ENCODE measurements at places on chromosomes 3 and 15.
A peak's percentile ranks its signal among the peaks of the same experiment; 100 is the strongest.

GRCh38 chr3:120113128-120114116 is 19.2 kb upstream of the GSK3B start:
- no peak for DNase-seq

GRCh38 chr15:29490747-29491471 is 221.3 kb upstream of the NSMCE3 start:
- no peak for DNase-seq

DNA sequence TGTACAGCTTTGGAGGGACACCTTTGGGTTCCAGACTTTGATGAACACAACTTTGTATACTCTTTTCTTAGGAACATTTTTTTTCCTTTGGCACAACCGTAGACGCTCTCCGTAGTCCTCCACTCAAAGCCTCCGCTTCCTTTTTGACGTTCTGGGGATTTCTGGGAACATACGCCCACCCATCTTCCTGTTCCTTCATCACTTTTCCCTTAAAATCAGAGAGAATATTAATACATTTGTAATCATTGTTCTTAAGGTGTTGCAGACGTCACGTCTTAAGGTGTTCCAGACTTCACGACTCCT is 405 bp upstream of the SPG21 start:
- no peak for DNase-seq

DNA sequence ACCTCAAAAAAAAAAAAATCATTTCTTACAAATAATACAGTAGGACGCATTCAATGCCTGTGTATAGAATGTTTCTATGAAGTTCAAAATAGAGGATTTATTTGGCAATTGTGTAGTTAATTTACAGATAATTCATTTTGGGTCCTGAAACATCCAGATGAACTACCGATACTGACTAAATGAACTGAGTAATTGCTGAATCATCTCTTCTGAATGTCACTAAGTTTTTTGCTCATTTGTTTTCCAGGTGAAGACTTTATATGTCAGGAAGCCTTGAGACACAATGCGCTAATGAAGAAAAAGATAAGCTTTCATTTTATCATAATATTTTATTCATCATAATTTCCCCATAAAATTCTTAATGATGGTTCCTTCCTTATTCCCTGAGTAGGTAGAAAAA is 39.7 kb downstream of the PCOLCE2 start:
- no peak for DNase-seq

DNA sequence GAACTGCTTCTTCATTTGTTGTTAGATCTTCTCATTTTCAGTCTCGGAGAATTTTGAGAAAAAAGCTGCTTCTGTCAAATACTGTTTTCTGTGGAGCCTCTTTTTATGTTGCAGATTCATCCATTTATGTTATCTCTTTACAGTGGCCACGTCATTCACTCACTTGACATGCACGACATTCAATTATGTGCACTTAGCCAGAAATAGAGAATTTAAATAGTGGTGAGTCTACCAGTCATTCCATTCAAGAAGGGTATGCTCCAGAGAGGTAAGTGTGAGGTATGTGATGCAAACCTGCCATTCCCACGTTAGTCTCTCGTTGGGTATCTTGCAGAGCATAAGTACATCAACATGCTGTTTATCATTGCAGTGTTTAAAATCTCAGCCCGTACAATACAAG is 9.8 kb downstream of the ARPP19 start:
- no peak for DNase-seq

GRCh38 chr3:25901796-25902195 is 111.9 kb downstream of the OXSM start:
- no peak for DNase-seq

DNA sequence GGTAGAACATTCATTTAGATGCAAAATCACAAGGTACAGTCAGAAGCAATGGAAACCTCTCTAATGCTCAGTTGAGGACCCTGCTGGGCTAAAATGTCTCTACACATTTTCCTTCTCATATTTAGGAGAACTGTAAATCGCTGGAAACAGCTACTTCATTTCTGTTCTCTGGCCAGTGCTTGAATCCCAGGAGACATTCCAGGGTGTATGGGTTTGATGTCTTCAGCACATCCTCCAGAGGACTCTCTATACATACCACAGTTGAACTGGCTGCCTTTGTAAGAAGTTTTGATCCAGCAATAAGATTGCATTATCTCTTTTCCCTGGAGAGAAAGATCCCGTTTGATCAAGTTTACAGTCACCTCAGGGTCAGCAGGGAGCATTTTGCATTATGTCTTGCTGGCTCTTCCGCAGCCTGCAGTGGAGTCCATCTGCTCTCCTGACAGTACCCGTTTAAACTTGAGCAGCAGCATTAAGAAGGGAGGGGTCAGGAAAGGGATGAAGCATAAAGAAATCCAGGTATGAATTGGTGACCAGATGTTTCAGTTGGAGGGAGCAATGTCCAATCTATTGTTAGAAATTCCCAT is 676.0 kb downstream of the EPHA3 start:
- DNase-seq = no peak

- DNase-seq = no peak
Observed at GRCh38 chr15:76776480-76776879, 128.7 kb downstream of the SCAPER start.

GRCh38 chr15:55434989-55435825 is 26.9 kb downstream of the PIERCE2 start:
- no peak for DNase-seq

GRCh38 chr3:32354362-32354778 is 37.3 kb upstream of the CMTM7 start:
- no peak for DNase-seq

- DNase-seq = no peak
Observed at GRCh38 chr3:133491481-133492059, 81.9 kb upstream of the CDV3 start.

GRCh38 chr3:169213956-169214355 is 449.6 kb downstream of the MECOM start:
- DNase-seq = no peak

DNA sequence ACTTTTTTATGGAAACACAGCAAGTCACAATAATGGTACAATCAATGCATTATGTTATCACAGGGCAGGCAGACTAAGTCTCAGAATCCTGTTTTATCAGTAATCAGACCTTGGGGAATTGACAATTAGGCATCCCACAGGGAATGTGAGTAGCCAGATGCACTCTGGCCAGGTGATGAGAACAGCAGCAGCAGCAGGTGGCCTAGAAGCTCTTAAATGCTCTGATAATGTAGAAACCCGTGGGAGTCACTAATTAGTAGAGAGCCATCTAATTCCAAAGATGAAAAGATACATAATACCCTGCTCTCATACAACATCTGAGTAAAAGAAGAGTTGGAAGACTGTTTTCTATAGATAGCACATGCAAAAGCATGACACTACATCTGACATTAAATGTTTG is 12.6 kb downstream of the CEP152 start:
- no peak for DNase-seq

- no peak for DNase-seq
Observed at GRCh38 chr3:54712539-54712938, 215.3 kb downstream of the LRTM1 start.

- no peak for DNase-seq
Observed at GRCh38 chr15:81274931-81275707, 48.8 kb downstream of the STARD5 start.

- no peak for DNase-seq
Observed at GRCh38 chr3:105101603-105102002, 265.1 kb upstream of the ALCAM start.

DNA sequence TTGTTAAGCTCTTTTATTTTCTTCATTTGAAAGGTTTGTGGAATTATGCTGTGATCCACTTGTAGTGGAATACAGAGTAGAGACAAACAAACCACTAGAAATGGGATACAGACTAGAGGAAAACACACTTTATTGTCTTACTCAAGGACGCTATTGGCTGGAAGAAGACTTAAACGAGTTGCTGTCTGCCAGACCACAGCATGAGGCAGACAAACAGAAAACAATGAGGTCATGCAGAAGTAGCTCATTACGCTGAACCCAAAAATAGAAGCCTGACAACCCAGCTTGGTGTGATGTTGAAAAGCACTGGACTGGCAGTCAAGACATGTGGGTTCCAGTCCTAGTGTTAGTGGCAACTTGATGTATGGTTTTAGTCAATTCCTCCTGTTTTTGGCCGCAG is 62.4 kb upstream of the P3H2 start:
- no peak for DNase-seq

DNA sequence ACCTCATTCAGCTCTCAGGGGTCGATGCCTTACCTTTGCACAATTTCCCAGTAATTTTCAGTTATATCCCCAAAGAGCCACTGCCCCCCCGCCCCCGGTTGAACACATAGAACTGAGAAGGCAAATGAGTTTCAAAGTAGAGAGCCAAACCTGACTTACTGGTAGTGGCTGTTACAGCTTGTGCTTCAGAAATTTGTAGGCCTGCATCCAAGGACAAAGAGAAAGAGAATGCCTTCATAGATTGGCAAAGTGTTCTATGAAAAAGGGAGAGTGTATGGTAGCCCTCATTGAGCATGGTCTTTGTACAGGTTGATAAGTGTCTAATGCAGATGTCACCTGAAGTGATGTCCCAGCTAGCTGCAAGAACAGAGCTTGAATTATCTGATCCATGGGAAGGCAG is 13.9 kb downstream of the SEMA6D start:
- DNase-seq = no peak

- peak; percentile 52 for DNase-seq
Observed at GRCh38 chr15:68678746-68679145, 100.0 kb downstream of the CORO2B start.

GRCh38 chr15:90595763-90596155 is 66.0 kb downstream of the CRTC3 start:
- DNase-seq = no peak

- DNase-seq = no peak
Observed at GRCh38 chr3:118057086-118057485, 977.6 kb downstream of the IGSF11 start.

DNA sequence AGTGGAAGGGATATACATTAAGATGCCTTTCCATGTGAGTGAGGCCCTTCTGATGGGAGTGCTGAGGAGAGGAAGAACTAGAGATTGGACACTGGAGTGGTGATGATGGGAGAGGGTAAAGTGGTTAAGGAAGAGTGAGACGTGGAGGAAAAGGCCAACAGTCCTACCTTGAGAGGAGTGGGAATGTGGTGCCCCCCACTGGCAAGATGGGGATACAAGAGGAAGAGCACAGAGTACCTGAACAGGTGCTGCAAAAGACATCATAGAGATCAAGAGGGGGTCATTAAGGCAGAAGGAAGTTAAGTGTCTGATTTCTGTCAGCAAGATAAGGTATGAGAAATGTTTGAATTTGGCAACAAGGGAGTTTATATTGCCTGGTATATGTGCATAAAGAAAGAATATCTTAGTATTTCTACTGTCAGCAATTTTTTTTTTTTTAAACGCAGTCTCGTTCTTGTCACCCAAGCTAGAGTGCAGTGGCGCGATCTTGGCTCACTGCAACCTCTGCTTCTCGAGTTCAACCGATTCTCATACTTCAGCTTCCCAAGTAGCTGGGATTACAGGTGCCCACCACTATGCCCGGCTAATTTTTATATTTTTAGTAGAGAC is 34.0 kb downstream of the ARIH2 start:
- no peak for DNase-seq

DNA sequence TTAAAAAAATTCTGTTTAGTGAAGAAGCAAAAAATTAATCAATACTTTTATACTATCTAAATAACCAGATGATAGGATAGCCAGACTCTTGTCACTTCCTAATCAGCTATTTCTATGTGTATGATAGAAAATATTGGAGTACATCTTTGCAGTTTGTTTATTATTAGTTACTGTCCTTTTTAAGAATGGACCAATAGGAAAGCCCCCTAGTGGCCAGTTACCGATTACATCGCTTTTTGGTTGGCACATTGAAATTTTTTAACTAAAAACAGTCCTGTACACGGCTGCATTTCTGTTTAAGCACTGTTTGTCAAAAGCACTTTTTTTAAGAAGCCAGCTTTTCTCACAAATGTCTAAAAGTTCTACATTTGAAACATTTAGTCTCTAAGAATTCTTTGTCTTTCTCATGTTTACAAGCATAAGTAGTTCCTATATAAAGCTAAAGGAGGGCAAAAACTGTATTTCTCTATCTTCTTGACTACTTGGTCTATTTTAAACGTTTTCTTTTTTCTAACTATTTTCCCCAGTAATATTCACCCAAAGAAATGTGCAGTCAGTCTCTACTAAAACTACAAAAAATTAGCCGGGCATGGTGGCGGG is 253.2 kb upstream of the LRTM1 start:
- DNase-seq = no peak

- DNase-seq = no peak
Observed at GRCh38 chr15:59203008-59203407, 3.6 kb upstream of the LDHAL6B start.

- no peak for DNase-seq
Observed at GRCh38 chr3:32126305-32127015, 20.0 kb downstream of the GPD1L start.

- no peak for DNase-seq
Observed at GRCh38 chr3:85377115-85377514, 418.3 kb downstream of the CADM2 start.

GRCh38 chr15:81115054-81115939 is 18.8 kb upstream of the CFAP161 start:
- DNase-seq = no peak

DNA sequence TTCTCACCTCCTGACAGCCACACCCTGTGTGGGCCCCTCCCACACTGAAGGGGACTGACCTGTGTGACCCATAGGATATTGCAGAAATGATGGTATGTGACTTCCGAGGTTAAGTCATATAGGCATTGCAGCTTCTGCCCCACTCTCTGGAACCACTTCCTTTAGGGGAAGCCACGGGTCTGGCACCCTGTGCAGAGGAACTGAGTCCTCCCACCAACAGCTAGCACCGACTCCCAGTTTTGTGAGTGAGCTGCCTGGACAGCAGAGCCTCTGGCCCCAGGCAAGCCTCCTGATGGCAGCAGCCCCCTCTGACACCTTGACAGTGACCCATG is 24.6 kb upstream of the SLC6A6 start:
- no peak for DNase-seq

GRCh38 chr3:27024493-27024892 is 344.7 kb downstream of the NEK10 start:
- DNase-seq = no peak

- DNase-seq = no peak
Observed at GRCh38 chr3:59237121-59237520, 187.3 kb upstream of the CFAP20DC start.

- peak; percentile 82 for DNase-seq
Observed at GRCh38 chr3:97971679-97972567, at the start of gene RIOX2. Gene RIOX2, minus strand, starts transcription at chr3:97972431. Its CDS starts 4,838 bp downstream, at chr3:97967593.

- DNase-seq = no peak
Observed at GRCh38 chr3:141442446-141442845, 44.4 kb upstream of the RASA2 start.

DNA sequence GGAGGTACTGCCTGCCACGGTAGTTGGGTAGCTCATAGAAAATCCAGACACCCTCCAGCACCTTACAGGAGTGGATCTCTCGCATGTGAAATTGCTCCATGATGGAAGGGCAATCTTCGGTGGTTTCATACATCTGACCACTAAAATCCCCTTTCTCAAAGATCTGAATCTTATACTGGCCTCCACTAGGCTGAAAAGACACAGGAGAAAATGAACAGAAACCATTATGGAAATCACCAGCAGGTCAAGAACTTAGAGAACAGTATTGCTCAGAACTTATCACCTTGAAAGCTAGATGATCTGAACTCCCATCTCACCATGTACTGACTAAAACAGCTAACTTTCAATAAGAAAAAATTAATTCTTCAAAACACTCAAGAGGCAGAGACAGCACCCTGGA is 5.4 kb downstream of the CRYGS start:
- no peak for DNase-seq

GRCh38 chr3:73214846-73215245 is 153.4 kb downstream of the EBLN2 start:
- no peak for DNase-seq
